HAP-1 (cell line): ENCODE measurements at places on chromosomes 11 and 22.

DNA sequence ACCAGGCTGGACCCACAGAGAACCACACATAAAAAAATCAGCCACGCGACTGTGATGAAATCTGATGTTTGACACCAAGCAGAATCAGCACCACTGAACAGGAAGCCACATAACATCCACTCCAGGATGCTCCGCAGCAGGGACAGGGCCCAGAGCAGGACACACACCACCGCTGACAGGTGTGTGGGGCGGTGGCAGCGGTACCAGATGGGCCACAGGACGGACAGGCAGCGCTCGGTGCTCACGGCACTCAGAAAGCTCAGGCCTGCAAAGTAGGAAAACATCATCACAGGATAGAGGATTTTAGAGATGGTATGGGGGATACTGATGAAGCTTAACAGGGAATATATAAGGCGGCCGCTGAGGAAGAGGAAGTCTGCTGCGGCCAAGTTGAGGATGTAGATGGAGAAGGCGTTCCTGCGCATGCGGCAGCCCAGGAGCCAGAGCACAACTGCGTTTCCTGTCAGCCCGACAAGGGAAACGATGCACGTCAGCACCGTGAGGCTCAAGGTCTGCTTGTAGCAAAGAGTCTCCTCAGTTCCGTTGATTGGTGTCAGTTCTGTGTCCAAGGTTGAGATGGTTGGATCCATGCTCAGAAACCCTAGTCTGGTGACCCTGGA, 4.9 kb downstream of the MRGPRX1 start:
- DNase-seq: no peak

- DNase-seq: no peak
These were observed 258.0 kb downstream of the TENM4 start for GRCh38 chr11:79182794-79183193.

- no peak for DNase-seq
These were observed 685.8 kb upstream of the API5 start for GRCh38 chr11:42625757-42626665.

DNA sequence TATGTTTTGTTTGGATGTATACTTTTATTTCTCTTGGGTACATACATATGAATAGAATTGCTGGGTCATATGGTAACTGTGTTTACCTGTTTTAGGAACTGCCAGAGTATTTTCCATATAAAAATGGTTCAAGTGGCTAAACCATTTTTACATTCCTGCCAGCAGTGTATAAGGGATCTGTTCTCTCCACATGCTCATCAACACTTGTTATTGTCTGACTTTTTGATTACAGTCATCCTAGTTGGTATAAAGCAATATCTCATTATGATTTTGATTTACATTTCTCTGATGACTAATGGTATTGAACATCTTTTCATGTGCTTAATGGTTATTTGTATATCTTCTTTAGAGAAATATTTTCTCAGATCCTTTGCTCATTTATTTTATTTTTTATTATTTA, 104.2 kb upstream of the RRM1 start:
- DNase-seq: no peak

DNA sequence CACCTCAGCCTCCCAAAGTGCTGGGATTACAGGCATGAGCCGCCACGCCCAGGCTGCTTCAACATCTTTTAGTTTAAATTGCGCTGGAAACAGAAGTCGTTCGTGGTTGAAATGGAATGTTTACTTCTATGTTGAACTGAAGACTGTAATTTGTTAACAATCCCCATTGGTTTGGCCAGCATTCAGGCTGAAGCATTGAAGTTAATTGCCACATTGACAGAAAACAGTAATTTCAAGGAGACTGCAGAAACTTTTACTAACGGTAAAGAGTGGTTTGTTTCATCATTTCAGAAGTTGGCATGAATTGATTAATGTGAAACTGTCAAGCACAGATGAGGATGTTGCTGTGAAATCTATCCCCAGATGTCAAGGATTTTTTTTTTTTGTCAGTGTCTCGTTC, 14.2 kb downstream of the AP5B1 start:
- DNase-seq: no peak

DNA sequence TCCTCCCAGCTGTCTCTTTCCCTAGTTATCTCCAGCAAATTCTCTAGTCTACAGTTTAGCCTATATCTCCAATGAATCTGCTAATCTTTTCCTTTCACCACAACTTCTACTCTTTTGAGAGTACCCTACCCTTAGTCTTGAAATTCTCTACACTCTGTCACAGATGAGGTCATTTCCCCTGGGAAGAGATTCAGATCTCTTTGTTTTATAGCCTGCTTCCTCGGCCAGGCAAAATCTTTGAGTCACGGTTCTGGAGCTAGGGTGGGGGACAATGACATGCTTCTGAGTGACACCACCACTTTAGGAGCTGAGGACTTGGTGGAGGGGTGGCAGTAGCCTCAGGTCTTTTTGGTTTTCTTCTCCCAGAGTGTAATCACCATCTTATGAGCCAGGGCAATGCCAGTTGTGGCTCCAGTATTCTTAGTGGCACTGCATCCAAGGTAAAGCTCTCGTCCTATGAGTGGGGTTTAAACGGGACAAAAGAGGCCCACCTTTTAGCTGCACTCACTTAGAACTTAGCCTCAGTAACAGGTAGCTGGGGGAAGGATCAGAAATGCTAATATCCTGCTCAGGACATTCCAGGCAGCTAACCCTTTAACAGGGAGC, 98.5 kb upstream of the RRM1 start:
- no peak for DNase-seq

DNA sequence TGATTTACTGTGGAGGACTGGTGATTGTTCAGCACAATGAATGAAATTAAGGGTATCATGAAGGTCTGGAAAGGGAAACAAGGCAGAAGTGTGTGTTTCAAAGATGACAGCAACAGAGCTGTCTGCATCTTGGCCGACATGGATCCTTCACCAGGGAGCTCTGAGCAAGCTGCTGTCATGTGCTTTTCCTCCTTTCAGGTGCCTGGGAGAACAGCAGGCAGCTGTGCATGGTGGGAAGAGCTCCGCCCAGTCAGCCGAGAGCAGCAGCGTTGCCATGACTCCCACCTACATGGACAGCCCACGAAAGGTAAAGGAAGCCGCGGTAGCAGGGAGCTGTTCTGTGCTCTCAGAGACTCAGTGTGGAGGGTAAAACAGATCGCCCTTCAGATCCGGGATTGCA, 87.1 kb upstream of the YWHAH start:
- DNase-seq: no peak

GRCh38 chr11:91794146-91794545, 430.5 kb upstream of the FAT3 start:
- no peak for DNase-seq

DNA sequence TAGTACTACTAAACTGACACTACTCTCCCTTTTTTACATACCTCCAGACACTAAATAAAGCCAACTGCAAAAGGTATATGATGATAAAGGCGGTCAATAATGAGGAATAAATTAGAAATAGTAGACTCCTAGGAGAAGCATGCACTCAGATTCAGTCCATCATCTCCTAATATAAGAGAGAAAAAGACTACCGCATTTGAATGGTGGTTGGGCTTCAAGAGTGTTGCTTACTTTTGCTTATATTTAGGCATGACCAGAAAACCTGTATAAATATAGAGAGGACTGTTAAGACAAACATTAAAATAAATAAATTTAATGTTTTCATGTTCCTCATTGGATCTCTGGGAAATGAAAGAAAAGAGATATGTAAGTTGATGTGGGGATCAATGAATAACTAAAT, 1137.0 kb downstream of the FAM181B start:
- DNase-seq: no peak

- DNase-seq: no peak
These were observed 200.2 kb upstream of the ARHGAP20 start for GRCh38 chr11:110912437-110912836.

GRCh38 chr22:28943501-28943879, 60.1 kb downstream of the ZNRF3 start:
- no peak for DNase-seq

DNA sequence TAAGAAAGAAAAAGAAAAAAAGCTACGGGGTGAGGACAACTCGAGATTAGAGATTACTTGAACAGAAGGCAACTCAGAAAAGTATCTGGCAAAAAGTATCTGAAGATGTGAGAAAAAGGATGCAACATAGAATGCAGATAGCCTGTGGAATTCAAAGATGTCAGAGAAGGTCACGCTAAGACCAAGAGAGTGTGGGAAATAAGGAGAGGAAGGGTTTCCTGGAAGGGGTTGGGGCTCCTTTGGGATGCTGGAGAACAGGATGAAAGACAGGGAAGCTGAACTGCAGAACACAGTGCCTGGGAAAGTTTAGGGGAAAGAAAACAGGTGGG, 1.2 kb downstream of the GUCY1A2 start:
- no peak for DNase-seq

DNA sequence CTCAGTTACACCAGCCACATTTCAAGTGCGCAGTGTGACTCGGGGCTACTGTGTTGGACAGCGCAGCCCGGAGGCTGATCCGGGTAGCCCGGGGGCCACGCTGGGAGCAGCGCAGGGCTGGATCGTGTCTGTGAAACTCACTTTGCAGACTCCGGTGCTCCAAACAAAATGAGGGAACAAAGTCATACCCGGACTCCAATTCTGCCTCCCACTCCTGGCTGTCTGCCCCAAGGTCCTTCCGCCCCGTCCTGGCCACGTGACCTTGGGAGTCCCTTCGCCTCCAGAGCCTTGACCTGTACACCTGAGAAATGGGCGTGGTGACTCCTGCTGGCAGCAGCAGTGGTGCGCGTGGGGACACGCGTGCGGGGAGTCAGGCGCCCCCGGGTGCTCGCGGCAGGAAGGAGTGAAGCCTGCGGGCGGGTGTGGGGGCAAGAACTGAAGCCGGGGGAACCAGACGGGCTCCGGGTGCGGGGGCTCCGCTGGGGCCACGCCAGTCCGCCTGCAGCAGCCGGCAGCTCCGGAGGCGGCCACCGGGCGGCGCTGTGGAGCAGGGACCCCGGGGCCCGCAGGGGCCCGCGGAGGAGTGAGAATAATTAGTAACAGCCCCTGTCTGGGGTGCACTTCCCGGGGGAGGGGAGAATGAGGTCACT, 42.4 kb downstream of the KCNJ4 start:
- peak; percentile 58 for DNase-seq

DNA sequence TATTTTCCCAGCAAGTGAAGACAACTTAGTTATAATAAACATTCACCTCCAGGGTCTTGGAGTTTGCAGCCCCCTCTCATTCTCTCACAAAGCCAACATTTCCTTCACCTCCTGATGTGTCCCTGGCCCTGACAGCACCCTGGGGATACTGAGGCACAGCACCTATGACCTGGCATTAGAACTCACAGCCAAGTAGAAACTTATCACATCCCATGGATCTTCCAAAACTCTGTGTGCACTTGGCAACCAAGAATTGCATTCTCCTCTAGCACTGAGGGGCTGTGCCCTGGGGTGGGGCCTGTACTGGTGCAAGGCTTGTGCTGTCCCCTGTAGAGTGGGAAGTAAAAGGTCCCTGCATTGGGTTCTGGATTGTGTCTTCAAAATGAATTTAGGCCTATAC, 116.7 kb upstream of the IGLL5 start:
- no peak for DNase-seq

DNA sequence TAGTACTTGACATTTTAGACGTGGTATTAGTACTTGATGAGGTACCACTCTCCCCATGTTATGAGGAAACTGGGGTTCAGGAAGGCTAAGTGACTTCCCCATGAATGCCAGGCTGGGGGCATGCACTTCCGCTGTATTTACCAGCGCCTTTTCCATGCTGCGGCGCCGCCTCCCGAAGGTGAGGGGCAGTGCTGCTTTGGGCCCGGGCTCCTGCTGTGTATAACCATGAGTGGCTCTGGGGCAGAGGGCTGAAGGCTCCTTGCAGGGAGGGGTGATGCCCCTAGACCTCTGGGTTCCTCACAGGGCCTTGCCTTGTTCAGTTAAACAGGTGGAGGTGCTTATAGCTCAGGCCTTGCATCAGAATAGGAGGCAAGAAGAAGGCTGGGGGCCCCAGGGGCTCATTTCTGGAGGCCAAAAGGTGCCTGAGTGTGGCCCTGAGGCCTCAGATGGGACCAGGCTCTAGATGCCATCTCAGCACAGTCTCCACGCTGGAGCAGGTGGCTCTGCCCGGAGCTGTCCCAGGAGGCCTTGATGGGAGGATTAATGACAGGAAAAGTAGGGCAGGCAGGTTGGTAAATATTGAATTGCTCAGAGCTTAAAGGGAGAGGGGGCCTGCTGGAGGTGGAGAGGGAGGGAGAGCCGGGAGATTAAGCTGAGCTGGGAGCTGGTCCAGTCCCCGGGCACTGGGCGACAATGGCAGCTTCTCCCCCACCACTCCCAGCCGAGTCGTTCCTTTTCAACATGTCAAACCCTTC, 129.6 kb downstream of the CEP164 start:
- no peak for DNase-seq

- no peak for DNase-seq
These were observed 27.0 kb upstream of the TTLL12 start for GRCh38 chr22:43213962-43214361.

- DNase-seq: no peak
These were observed 856.4 kb downstream of the LRRC4C start for GRCh38 chr11:40602866-40603552.

DNA sequence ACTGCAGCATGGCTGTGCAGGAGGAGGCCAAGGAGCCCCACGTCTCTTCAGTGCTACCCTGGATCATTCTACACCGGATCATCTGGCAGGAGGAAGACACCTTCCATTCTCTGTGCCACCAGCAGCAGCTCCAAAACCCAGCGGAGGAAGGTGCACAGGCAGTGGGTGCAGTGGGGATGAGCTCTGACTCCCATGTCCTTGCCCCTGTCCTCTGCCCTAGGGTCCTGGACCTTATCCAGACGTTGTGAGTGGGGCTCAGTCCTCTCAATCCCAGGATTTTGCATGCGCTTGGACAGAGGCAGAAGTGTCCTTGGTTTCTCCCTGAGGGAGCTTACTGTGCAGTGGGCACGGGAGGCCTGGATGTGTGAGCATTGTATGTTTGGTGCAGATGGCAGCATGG, 61.3 kb downstream of the CABIN1 start:
- DNase-seq: no peak

DNA sequence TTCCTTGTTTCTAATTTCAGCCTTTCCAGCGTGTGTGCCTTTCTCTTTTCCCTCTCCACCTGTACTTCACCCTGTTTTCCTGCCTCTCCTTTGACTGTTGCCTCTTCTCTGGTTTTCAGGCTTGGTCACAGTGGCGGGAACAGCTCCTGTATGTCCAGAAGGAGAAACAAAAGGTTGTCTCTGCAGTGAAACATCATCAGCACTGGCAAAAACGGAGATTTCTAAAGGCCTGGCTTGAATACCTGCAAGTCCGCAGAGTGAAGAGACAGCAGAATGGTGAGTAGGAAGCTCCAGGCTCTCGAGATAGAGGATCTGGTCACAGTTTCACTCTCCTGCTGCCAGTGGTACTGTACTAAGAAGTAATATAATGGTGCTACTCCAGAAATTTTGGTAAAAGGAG, 76.6 kb downstream of the SFI1 start:
- DNase-seq: no peak
